ENCODE measurements at places on chromosomes 5 and 9.

GRCh38 chr5:178399701-178400095 lies 167.1 kb upstream of the PHYKPL start:
- no peak for DNase-seq

DNA sequence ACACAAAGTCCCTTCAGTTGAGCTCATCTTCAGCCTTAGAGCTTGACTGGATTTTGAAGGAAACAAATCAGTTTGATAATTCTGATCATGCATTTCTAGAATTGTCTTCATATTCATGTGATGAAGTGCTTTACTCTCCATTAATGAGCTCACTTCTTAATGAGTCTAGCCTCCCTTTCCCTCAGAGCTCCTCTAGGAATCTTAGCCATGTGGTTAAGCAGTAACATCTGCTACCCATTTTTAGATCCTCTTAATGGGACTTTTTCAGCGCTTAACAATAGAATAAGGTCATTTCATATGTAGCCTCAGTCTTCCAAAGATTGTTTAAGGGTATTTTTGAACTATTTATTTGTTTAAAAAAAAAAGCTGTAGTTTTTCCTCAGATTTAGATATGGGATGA lies 36.9 kb upstream of the LURAP1L start:
- DNase-seq, result no peak

DNA sequence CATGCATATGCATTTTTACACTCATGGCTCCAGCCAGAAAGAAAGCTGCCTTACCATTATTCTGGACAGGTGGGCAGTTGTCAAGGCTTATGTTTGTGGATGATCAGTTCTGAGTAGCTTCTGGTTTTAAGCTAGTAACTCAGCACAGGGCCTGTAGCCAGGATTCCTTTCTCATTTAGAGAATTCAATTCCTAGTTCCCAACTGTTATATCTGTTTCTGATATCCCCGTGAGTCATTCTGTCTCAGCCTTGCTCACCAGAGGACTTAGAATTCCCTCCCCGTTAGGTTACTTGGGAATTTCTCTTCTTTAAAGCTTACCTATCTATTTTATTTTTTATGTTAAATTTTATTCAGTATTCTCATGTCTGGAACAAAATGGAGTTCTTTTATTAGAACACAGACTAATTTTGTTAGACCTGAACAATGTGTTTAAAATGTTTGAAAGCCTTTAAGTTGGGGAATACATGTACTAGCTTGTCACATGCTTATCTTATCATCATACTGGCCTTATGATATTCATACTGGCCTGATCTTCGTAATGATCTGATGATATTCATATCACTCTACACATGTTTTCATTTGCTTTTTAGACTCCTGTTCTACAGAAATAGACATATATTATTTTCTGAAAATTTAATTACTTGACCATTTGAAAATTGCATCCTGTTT lies 47.1 kb downstream of the CAST start:
- DNase-seq, result peak; percentile 42

DNA sequence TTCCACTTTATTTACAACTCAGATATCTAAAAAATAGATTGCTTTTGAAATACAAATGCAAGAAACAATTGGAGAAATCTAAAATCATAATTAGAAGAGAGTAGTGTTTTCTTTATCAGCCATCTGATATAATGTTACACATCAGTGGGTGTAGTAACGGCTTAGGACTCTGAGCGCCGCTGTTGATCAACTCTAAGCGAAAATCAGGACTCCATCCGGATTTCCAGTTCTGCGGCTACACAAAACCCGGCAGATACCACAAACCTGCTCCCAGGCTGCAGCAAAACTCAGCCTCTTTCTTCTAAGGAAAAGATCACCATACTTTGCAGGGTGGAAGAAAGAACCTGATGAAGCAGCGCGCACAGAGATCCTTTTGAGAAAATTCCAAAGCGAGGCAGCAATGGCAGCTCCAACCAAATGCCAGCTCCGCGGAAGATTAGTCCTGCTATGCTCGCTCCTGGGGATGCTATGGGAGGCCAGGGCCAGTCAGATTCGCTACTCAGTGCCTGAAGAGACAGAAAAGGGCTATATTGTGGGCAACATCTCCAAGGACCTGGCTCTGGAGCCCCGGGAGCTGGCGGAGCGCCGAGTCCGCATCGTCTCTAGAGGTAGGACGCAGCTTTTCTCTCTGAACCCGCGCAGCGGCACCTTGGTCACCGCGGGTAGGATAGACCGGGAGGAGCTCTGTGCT lies at the start of gene PCDHGA9:
PCDHGA9 (plus strand) TSS at position 226 of the 691 bp plus-strand sequence; CDS start at position 401, 175 bp downstream.
- DNase-seq, result no peak

DNA sequence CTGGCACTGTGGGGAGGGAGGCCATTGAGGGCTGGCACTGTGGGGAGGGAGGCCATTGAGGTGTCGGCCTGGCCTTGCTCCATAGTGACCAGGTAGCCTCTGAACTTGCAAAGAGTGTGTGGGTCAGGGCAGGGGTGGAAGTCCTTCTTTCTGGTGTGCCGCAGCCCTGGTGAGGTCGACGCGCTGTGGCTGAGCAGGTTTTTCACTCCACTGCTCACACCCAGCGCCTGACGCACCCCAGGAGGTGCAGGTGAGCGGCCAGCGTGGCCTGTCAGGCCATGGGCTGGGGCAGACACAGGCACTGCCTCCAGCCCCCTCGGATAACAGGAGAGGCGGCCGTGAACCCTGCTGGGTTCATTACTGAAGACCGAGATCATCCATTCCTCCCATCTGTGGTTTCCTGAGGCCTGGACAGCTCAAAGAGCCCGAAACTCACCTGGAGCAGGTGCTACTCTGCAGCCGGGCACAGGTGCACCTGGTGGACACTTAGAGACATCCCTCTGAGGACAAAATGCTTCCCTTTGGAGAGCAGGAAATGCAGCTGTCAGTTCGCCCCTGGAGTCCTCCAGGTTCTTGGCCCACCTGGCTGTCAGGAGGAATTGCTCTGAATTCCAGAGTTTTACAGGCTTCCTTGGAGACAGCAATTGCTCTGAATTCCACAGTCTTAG lies 32.4 kb downstream of the LHX3 start:
- DNase-seq, result no peak

DNA sequence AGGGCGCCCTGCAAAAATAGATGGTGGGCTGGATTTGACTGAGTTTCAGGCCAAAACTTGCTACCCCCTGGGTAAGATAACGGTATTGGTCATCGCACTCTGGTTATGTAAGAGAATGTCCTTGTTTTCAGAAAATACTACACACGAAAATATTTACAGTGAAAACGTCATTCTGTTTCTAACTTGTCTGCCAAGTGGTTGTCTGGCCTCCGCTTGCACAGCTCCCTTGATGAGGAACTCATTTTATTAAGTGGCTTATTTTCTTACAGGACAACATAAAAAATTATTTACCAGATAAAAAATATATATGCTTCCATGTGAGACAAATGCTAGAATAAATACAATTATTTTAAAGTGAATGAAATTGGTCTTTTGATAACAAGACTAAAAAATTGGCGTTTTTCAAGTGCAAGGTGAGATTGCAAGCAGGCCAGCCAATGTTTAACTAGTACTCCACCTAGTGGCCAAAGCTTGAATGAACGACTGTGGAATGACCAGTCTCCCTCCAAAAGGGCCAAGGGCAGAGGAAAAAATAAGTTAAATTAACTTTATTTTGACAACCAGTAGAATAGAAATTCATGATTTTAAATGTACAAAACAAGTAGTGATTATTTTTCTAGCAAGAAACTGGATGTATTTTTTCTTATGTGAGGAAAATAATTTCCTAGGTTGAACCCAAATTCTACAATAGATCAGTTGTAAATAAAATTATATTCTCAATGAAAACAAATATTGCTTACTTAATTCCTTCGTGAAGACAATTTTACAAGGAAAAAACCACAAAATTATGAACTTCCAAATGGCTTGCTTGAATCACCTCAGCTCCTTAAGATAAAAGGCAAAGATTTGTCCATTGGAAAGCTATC lies 93.2 kb downstream of the ZFAND5 start:
- no peak for DNase-seq

GRCh38 chr9:7174884-7175283 lies 417.1 kb downstream of the KDM4C start:
- no peak for DNase-seq

DNA sequence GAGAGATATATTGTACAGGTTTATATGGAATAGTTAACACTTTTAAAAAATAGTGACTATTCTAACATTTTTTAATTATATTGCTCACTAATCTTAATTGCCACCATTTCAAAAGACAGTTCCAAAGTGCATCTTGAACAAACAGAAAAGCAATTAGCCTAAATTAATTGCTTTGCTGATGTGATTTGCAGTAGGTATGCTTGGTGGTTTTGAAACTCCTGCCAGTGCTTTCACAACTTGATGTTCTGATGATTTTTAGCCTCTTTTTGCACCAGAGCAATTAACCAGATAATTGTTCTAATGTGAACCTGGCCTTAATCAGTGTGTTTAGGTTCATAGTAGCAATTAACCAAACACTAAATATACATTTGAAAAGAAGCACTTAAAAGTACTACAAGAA lies 207.6 kb downstream of the FBXL17 start:
- no peak for DNase-seq

DNA sequence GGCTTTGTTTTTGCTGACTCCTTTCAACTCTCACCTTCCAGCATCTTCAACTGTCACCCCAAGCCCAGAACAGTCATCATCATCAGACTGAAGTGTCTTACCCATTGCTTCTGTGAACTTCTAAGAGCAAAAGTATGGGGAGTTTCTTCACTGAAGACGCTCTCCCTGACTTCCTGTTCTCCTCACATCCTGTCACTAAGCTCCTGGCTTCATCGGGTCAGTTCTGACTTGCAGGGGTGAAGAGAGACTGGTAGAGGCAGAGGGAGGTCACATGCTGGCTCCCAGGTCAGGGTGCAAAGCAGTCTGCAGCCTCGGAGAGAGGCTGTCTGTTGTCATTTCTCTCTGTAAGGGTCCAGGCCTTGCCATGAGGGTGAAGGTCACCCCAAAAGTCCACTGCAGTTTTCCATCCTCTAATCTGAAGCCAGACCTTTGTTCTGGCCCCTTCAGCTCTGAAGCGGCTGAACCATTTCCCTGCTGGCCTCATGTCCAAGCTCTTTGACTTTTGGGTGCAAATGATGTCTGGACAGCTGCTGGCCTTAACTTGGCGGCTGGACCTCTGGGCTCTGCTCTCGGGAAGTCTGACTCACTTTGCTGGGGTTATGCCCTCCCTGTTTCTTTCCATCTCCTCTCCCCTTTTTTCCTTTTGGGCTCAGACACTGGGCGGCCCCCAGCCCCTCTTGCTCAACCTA lies 305.0 kb downstream of the RAB3C start:
- no peak for DNase-seq

GRCh38 chr9:87158765-87159164 lies 211.5 kb upstream of the GAS1 start:
- DNase-seq, result no peak

- no peak for DNase-seq
These were observed 82.7 kb upstream of the NAA35 start for GRCh38 chr9:85858056-85858750.

GRCh38 chr9:5263351-5264218 lies 32.4 kb downstream of the INSL4 start:
- no peak for DNase-seq

DNA sequence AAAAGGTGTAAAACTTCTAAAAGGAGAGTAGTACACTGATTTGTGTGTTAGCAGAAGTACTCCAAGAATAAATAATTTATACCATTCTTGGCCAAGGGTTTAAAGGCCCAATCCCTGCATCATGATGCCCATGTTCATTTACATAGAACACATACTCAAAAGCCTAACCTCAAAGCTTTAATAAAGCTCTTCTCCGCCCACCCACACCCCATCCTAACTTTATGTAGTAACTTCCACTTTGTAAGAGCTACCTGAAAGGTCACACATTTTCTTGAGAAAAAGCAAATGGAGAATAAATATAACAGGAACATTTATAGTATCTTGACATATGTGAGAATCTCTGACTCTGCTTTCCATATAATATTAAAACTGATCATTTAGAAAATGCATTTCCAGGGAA lies 148.8 kb upstream of the FREM1 start:
- DNase-seq, result no peak

Measured in AG09309 (cell line).